ENCODE measurements at places on chromosomes 5 and 9.

GRCh38 chr5:173316339-173317020 lies 11.7 kb downstream of the STC2 start:
- no peak for DNase-seq

DNA sequence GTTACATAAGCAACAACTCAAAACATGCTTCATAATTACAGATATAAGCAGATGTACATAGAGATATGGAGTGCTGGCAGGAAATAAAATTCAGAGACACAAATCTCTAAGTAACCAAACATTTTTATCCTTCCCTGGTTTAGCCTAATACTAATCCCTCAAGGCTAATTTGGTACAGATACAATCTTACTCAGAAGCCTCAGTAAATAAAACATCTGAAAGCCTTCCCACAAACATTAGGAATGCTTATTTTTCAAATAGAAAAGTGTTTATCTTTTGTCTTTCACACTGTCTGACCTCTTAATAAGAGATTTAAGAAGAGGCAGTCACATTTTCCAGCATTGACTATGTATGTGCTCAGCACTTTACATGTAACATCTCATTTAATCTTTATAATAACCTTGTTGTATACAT lies 399.4 kb downstream of the ARRDC3 start:
- DNase-seq = no peak

DNA sequence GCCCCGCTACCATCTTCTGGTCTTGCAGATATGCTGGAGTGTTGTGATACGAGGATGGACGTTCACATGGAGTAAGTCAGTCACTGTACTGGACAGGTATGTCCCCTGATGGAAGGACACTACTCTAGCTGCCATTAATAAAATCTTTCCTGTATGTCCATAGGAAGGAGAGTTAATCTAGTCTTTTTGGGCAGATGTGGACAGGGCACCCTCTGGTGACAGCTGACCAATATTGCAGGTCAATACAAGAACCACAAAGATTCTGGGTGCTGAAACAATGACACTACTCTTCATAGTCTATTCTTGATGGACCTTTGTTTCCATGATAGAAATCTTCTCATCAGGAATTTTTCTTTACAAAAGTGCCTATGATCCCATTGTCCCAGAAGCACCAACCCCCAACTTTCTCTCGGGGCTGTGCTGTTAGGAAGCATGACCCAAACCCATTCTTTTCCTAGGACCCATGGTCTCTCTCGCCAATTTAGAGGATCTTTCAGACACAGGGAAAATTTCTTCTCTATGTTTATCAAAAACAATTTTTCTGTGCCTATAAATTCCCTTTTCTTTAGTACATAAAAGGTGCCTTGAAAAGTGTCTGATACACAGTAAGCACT lies 376.9 kb downstream of the DTWD2 start:
- DNase-seq = peak; percentile 16

DNA sequence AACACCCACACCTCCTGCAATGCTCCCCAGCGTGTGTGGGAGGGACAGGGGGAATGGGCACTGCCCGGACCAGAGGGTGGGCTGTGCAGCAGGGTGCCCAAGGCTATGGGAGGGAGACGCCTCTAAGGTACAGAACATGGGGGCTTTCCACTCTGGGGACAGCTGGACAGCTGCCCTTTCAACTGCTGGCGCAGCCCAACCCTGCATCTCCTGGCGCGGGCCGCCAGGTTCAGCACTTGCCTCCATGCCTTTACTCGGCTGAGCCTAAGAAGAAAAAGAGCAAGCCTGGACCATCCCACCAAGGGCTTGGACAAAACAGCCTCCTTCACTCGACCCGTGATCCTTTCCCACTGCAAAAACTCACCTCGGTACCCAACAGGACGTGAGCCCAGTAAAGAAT lies 15.0 kb downstream of the AK8 start:
- DNase-seq = no peak
